ENCODE measurements at places on chromosomes 3 and 15. TPM values are rescaled to one million over a fixed set of nuclear protein-coding genes. Genes with fewer than 3 reads are reported as not detected.

The DLEC1 gene
- 0.28 TPM for total RNA-seq

The CELSR3 gene
- total RNA-seq, result 0.85 TPM

The GOLGA6L26 gene
- total RNA-seq, result not detected

The ELL3 gene
- total RNA-seq, result 1.9 TPM

The TOPAZ1 gene
- not detected for total RNA-seq

Data from regular cardiac myocyte (primary cell).